Pericardium fibroblast (primary cell): ENCODE measurements at places on chromosomes 16 and 17. TPM values are rescaled to one million over a fixed set of nuclear protein-coding genes. Genes with fewer than 3 reads are reported as not detected.

Gene FKBP10
- total RNA-seq: 285 and 416 TPM in 2 replicates

Gene CA7
- not detected in 2 replicates for total RNA-seq

Gene SLC6A2
- total RNA-seq: not detected in 2 replicates

Gene CISD3
- 8.0 and 12.4 TPM in 2 replicates for total RNA-seq

Gene ZNF207
- 82.4 and 82.6 TPM in 2 replicates for total RNA-seq

Gene NEUROD2
- not detected in 2 replicates for total RNA-seq

Gene RNF112
- 2.3 and 11.3 TPM in 2 replicates for total RNA-seq

Gene RHBDL3
- total RNA-seq: not detected in 2 replicates

Gene CSH2
- total RNA-seq: not detected in 2 replicates

Gene TVP23A
- 0.12 TPM in 1 of 2 replicates, not detected in the other for total RNA-seq
